ENCODE measurements at places on chromosomes 6 and 20.

GRCh38 chr6:168211681-168212080 is 107.9 kb downstream of the DACT2 start:
- DNase-seq = no peak

DNA sequence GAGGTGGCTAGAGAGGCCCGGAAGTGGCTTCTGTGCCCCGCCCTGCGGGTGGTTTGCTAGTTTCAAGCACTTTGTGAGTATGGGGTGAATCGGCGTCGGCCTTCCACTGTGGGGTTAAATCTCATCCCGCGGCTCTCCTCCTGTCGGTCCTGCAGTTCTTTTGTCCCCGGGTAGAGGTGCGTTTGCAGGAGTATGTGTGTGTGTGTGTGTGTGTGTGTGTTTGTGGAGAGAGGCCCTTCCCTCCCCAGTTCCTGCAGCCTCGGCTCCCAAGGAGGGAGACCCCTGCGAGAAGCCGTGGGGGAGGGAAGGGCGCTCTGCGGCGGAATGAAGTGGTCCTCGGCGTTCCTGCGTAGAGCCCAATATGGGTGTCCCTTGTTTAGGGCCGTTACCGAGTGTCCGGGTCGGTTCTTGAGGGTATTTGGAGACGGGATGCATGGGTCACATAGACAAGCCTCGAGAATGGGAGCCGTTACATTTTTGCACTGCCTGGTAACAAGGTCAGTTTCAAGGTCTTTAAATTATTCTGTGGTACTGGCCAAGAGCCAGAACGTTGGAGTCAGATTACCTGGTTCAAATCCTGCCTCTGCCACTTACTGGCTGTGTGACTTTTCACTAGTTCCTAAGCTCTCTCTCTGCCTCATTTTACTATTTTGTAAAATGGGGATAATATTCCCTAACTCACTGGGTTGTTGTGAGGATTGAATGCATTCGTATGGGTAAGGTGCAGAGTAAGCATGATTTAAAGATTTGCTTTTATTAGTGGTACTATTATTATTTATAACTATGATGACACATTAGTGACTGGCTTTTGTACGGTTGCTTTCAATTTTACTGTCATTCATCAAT is at the start of gene ZKSCAN3:
Gene ZKSCAN3 (plus strand): TSS at position 56 of the 846 bp plus-strand sequence. CDS start 9,640 bp downstream, outside the sequence.
- DNase-seq = peak; percentile 86

DNA sequence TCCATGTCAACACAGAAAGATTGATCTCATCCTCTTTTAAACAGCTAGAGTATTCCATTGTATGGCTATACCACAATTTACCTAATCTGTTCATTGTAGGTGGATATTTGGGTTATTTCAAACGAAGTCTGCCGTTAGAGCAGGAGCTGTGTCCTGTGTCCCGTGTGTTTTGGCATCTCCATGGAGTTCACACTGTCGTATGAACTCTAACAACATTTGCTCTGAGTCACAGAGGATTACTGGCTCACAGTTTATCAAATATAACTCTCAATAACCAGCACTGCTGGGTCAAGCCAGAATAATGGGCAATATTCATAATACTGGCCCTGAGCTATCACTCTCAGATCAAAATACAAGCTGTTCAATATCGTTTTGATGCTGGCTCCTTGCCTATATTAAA is 16.4 kb downstream of the TRAM2 start:
- DNase-seq = no peak

GRCh38 chr20:4036351-4036750 is 21.0 kb upstream of the RNF24 start:
- no peak for DNase-seq

DNA sequence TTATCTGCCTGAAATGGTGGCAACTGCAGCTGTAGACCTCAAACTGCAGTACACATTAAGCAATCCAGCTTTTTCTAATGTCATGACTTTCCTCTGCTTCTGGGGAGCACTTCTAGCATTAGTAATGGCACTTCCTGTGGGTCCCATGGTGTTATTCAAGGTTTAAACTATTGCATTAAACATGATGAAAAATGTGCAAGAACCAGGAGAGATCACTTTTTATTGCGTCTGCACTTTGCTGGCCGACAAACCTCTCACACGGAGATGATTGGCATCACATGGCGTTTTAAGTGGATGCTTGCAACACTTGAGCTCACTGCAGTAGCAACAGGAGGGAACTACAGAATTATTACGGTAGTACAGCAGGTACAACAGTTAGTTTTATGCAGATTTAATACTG is 148.4 kb downstream of the HIVEP2 start:
- no peak for DNase-seq

GRCh38 chr20:54620611-54621010 is 145.2 kb downstream of the DOK5 start:
- DNase-seq = no peak

- no peak for DNase-seq
Observed at GRCh38 chr6:45447716-45448115, 70.0 kb upstream of the SUPT3H start.

DNA sequence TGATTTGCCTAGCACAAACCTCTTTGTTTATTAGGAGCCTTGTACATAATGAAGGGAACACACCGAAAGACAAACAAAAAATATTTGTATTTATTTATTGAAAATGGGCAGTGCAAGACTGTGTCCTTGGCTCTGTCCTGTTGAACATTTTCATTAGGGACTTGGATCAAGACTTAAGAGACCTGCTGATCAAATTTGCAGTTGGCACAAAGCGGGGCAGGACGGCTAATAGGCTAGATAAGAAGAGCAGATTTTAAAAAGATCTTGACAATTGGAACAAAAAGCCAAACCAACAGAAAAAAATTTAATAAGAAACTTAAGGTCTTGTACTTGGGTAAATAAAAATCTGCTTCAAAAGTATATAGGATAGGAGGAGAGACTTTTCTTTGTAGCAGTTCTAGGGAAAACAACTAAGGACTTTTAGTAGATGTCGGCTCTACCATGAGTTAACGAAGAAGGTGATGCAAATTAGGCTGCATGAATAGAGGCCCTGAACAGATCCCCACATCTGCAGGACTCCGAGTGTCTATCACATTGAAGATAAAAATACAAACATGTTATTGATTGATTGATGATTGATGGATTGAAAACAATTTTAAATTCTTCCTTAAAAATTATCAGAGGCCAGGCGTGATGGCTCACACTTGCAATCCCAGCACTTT is 124.1 kb upstream of the SPACA1 start:
- DNase-seq = no peak

DNA sequence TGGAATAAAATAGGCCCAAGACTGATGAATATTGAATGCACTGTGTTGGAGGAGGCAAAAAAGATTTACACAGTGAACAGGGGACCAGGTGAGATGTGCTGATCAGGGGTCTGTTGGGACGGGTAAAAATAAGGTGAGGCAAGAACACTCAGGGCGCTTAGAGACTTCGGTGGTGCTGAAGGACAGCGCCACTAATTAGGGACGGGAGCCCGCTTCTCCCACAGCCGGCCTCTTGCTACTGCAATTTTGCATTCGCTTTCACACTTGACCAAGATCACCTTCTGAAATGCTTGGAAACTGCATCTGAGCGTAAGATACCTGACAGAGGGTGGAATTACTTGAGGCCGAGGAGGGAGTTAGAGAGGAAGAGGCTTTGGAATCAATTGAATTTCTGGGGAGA is 7.3 kb downstream of the TFAP2D start:
- DNase-seq = no peak

DNA sequence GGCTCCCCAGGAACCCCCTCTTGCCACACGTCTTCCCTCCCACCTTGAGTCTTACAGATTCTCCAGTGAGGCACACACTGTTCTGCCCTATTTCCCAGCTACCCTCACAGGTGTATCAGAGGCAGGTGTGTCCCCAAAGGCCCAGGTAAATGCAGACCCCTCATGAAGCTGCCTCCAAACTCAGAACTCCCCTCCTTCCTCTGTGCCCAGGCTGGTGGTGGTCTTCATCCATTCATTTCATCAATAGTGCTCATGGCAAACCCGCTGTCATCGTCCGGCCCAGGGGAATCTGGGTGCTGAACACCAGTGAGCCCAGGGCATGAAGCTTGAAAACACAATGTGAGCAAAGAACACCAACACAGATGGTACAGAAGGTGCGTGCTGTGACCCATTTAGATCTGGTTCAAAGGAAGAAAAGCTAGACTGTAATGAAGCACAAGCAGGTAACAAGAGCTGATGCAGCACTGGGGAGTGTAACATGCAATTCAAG is 213.1 kb downstream of the SYNDIG1 start:
- DNase-seq = no peak

DNA sequence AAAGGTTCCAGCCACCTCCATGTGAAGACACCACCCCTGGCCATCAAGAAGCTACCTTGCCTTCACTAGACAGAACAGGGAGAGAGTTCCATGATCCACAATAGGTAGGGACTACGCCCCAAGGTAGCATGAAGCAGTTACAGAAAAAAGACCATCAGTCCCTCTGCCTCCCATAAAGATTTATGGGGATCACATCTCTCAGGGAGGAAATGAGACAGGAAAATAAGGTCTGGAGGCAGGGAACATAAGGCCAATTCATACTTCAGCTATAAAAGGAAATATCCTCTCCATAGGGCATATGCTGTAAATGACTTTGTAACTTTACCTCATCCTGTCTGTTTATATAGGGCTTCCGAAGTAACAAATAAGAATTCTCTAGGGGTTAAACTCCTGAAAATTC is 129.4 kb downstream of the OR2B2 start:
- no peak for DNase-seq

GRCh38 chr6:1624851-1625781 is 15.4 kb downstream of the FOXC1 start:
- DNase-seq = no peak

- DNase-seq = no peak
Observed at GRCh38 chr6:56299916-56300315, 52.5 kb upstream of the COL21A1 start.

DNA sequence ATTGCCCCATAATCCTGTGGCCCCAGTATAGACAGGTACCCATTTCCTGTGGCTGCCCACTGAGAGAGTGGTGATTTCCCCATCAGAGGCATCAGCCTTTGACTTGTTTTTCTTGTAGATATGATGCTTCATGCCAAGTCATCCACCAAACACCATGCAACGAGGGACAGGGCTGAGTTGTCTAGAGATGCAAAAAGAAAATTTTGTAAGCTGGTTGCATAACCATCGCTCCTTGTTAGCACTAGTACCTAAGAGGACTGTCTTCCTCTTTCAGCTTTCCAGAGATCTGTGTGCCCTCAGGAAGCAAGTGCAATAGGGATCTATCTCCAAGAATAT is 166.8 kb downstream of the BCAS1 start:
- DNase-seq = peak; percentile 39

DNA sequence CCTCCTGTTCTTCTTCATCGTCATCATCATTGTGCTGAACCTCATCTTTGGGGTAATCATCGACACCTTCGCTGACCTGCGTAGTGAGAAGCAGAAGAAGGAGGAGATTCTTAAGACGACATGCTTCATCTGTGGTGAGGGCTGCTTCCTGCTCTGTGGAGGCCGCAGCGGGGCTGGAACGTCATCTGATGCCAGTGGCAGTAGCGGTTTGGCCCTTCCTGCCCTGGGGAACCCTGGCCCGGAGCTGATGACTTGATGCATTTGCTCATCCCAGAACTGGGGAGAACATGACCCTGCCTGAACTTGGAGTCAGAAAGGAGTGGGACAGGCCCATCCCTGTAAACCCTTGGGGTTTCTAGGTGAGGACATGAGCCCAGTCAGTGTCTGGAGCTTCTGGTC is 18.7 kb downstream of the UQCC2 start:
- DNase-seq = peak; percentile 71

DNA sequence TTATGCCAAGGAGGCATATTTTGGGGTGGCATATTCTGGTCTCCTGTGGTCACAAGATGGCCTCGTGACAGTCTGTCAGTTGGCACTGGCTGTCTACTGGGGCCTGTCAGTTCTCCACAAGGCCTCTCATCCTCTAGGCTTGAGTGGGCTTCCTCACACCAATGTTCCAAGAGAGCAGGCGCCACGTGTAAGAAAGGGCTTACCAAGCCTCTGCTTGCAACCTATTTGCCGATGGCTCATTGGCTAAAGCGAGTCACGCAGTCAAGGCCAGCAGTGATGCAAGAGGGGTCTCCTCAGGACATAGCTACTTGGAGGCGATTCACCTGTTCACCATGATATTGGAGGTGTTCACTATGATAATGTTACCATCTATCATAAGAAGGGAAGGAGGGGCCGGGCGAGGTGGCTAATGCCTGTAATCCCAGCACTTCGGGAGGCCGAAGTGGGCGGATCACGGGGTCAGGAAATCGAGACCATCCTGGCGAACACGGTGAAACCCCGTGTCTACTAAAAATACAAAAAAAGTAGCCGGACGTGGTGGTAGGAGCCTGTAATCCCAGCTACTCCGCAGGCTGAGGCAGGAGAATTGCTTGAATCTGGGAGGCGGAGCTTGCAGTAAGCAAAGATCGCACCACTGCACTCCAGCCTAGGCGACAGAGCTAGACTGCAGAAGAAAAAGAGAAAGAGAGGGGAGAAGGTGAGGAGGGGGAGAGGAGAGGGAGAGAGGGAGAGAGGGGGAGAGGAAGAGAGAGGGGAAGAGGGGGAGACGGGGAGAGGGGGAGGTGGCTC is 35.3 kb downstream of the C6orf52 start:
- no peak for DNase-seq

GRCh38 chr6:161274898-161275297 is 1.0 kb upstream of the AGPAT4 start:
- no peak for DNase-seq

- DNase-seq = no peak
Observed at GRCh38 chr6:158191761-158192160, 23.6 kb downstream of the GTF2H5 start.

GRCh38 chr6:56848105-56848504 is 106.8 kb upstream of the BEND6 start:
- DNase-seq = no peak

- DNase-seq = no peak
Observed at GRCh38 chr6:19554356-19555225, 282.6 kb upstream of the ID4 start.

DNA sequence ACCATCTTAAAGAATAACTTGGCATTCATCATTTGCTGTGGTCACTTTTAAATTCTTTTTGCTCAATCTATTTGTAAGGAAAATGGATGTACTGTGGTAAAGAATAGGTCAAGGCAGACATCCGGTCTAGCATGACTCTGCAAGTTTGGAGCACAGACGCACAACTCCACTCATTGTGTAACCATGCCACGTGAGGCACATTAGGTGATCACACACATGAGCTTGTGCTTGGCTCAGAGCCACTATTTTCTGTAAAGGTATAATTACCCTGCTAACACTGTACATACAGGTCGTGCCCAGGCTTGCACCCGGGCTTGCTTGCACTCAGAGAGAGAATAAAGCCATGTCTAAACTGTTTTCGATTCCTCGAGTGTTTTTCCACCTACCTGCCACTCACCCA is 1289.1 kb upstream of the ADGRB3 start:
- no peak for DNase-seq

DNA sequence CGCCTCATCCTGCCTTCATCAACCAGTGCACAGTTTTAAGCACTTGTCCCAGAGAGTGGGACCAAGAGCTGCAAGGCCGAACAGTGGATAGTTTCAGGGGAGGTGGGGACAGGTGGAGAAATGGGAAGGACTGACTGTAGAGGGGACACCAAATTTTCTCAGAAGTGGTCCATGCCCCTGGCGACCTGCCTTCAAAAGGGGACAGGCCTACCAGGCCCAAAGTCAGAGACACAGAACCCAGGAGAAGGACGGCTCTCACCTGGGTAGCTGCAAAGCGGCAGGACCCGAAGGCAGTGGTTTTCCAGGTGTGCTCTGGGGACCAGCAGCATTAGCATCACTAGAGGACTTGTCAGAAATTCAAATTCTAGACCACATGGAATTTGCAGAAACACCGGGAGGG is 5.8 kb downstream of the TFEB start:
- no peak for DNase-seq

Data from activated T-cell treated with anti-CD3 and anti-CD28 coated beads, Interleukin-2, amount 50 U/mL, for 48 hours (primary cell).